Keratinocyte (primary cell): ENCODE measurements at places on chromosomes 2 and 18.

- no peak for DNase-seq
Observed at GRCh38 chr2:172082105-172082943, 3.0 kb upstream of the DLX1 start.

GRCh38 chr2:220081171-220081570 is 453.7 kb downstream of the SLC4A3 start:
- DNase-seq = no peak

GRCh38 chr2:145806546-145806945 is 1286.6 kb upstream of the ZEB2 start:
- DNase-seq = no peak

GRCh38 chr2:151264157-151264825 is 2.6 kb upstream of the RBM43 start:
- DNase-seq = no peak

- no peak for DNase-seq
Observed at GRCh38 chr2:78992807-78993517, 32.5 kb upstream of the REG3G start.

DNA sequence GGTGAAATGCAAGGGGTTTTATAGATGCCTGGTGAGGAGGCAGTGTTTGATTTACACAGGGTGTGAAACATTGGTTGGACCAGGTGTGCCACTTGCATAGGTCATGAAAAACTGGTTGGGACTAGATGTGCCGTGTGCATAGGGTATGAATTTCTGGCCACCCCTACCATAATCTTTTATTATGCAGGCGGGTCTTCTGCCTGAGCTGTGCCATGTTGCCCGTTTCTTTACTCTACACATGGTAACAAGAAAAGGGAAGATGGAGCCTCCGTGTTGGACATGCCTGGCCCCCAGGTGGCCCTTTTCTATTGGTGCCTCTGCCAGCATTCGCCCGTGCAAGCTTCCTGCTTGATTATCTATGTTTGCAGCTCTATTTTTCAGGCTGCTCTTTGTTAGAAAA is 805.4 kb downstream of the TRIB2 start:
- no peak for DNase-seq

DNA sequence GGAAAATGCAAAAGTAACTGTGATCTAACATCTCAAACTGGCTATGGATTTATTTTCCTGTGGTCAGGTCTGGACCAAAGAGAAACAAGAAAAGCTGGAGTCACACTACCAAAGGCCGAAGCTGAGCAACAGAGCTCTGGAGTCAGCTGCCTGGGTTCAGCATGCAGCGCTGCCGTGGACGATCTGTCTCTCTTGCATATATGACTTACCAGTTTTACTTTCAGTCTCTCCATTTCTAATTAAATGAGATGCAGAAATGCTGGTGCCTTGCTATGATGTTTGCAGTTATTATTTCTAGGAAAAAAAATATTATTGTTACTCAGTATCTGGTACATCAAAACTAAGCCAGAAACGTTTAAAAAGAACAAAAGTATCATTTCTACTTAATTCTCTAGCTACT is 813.2 kb downstream of the RNF144A start:
- no peak for DNase-seq

GRCh38 chr18:25455159-25455558 is 103.2 kb upstream of the ZNF521 start:
- no peak for DNase-seq

- DNase-seq = no peak
Observed at GRCh38 chr2:42742740-42743658, 20.9 kb downstream of the OXER1 start.

GRCh38 chr2:229909090-229909489 is 12.7 kb downstream of the TRIP12 start:
- no peak for DNase-seq

DNA sequence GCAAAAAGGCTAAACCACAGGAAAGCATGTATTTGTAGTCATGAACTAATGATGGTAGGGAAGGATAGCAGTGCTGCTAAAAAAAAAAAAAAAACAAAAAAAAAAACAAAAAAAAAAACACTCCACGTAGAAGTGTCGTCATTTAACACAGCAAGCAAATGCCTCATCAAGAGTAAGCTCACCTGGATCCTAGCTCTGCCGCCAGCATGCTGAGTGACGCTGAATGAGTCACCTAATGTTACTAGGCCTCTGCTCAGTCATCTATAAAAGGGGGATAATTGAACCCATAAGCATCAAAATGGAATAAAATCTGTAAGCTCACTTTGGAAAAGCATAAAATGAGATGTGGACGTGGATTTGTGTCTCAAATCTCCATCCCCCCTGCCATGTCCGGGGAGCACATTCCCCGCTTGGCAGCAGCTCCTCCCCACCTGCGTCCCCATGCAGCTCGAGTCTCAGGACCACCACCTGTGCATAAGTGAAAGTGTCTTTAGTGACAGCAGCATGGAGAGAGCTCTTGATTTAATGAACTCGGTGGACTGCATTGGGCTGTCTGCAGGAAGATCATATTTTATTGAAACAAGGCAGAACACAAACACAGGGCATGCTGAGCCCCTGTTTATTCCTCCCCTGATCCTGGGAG is 427.5 kb downstream of the LRATD1 start:
- no peak for DNase-seq

DNA sequence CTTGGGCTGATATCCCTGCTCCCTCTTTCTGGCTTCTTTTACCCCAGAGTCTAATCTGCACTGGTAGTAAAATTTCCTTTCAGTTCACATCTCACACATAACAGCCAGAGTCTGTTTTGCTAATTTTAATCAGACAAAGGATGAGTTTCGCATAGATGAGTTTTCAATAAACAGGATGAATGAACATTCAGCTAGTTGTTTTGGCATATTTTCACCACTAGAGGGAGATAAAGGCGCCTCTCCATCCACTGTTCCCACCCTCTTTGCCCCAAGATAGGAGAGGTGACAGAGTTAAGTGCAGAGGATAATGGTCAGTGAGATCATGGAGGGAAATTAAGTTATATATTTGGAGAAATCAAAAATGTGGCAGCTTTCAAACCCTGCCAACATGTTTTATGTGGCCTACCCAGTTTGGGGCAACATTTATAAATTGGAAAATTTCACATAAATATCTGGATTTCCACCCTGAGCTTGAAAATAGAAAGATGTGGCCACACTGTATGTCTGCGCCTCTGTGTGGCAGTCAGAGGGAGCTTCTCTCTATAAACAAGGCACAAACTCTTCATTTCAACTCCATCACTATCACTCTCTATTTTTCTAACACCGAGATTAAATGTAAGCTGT is 48.5 kb upstream of the DTNA start:
- DNase-seq = peak; percentile 4
